ENCODE measurements at places on chromosomes 16 and 17.

DNA sequence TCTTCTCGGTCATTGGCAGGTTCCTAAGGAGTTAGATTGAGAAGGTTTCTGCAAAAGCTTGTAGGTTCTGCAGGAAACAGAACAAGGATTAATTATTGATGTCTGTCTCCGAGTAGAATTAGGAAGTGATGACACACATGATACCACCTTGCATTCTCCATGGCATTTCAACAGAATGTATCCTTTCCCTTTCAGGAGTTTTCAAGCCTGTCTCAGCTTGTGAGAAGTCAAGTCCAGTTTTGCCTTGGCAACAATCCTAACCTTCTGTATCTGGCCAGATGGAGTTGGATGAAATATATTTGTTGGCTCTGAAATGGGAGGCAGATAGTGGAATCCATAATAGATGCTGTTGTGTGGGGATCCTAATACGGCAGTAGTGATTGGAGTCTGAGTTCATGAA lies 235.5 kb downstream of the SHISA9 start:
- DNase-seq, result no peak

DNA sequence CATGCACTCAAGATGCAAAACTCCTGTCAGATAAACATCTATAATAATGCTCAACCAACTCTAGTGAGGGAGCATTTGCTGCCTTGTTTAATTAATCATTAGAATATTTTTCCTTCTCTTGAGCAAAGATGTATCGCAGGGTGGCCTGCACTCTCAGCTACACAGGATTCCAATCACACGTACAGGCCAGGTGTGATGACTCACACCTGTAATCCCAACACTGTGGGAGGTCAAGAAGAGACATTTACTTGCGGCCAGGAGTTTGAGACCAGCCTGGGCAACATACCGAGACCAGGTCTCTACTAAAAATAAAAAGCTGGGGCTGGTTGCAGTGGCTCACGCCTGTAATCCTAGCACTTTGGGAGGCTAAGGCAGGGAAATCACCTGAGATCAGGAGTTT lies 49.1 kb downstream of the ARHGAP17 start:
- no peak for DNase-seq

DNA sequence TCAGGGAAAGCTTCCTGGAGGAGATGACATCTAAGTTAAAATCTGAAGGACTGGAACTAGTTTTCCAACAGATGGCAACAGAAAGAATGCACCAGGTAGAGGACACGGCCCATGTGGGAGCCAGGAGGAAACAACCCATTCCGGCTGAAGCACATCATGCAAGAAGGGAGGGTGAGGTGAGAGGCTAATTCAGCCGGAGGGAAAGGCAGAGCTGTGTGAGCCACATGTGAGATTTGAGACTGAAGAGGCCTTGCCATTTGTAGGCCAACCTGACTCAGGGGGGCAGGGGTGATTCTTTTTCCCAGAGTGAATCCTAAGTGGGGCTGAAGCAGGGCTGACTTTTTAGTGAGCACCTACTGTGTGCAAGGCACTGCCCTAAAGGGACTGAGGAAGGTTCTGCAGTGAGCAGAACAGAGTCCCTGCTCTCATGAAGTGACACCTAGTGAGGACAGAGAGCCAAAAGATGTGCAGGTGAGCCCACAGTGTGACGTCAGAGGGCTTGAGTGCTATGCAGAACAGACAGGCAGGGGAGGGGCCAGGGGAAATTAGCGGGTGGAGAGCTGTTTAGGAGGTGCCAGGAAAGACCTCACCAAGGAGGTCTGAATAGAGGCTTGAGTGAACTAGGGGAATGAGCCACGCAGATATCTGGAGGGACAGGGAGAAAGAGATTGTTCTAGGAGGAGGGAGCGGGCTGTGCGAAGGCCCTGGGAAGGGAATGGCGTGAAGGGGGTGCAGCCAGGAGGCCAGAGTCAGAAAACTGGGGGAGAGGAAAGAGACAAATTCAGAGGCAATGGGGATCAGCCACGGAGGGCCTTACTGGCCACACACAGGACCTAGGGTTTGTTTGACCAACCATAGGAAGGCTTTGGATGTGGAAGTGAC lies 19.8 kb upstream of the IL21R start:
- no peak for DNase-seq

GRCh38 chr17:55710410-55710809 lies 12.3 kb downstream of the TMEM100 start:
- no peak for DNase-seq

GRCh38 chr17:15914400-15915170 lies 30.3 kb upstream of the ADORA2B start:
- DNase-seq, result no peak

DNA sequence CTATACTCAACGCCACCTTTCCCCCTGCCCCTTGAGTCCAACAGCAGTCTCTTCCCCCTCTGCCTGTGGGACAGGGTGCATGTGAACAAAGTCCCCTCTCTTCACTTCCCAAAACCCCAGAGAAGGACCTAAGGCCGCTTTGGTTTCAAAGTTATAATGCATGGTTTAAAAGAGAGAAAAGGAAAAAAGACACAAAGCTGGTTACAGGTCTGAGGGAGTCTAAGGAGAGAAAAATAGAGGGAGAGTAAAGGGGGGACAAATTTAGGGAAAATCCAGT lies 1.1 kb upstream of the GABARAP start:
- DNase-seq, result no peak

GRCh38 chr16:49811644-49812334 lies 44.1 kb downstream of the ZNF423 start:
- no peak for DNase-seq

- no peak for DNase-seq
Observed at GRCh38 chr17:51036084-51036483, 84.6 kb downstream of the SPAG9 start.

DNA sequence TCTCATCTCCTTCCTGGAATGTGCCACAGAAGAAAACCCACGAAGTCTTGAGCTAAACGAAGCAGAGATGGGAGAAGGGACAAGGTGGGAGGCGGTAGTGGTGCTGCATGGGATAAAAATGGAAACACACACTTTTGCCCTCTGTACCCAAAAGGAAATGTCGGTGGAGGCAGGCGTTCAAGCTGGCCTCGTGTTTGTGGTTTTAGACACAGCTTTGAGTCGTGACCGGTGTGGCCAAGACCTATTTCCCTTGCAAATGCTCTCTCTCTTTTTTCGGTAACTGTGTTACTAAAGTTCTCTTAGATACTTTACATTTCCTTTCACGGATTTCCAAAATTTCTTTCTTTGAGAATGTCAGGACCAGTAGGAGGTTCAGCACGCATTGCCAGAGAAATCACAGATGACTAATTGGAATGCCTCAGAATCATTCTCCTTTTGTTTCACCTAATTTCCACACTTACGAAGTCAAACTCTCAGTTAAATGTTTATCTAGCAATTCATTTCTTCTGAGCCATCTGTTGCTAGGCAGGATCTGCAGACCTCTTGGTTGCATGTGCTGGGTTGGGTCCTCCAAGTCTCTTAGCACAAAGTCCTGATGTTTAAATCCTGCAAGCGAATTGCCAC lies 412.3 kb downstream of the MAF start:
- no peak for DNase-seq

- DNase-seq, result no peak
Observed at GRCh38 chr16:19967963-19968362, 83.3 kb upstream of the GPRC5B start.

- no peak for DNase-seq
Observed at GRCh38 chr16:64352246-64352645, 769.6 kb downstream of the CDH11 start.

DNA sequence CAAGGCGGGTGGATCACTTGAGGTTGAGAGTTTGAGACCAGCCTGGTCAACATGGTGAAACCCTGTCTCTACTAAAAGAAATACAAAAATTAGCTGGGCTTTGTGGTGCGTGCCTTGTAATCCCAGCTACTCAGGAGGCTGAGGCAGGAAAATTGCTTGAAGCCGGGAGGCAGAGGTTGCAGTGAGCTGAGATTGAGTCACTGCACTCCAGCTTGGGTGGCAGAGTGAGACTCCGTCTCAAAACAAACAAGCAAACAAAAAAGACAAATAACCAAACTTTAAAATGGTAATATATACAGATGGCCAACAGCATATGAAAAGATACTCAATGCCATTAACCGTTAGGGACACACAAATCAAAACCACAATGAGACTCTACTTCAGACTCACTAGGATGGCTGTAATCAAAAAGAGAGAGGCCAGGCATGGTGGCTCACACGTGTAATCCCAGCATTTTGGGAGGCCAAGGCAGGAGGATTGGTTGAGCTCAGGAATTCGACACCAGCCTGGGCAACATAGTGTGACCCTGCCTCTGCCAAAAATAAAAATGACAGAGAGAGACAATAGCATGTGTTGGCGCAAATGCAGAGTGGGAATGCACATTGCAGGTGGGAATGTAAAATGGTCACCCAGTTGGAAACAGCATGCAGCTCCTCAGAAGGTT lies 21.3 kb downstream of the SULT1A2 start:
- DNase-seq, result no peak

DNA sequence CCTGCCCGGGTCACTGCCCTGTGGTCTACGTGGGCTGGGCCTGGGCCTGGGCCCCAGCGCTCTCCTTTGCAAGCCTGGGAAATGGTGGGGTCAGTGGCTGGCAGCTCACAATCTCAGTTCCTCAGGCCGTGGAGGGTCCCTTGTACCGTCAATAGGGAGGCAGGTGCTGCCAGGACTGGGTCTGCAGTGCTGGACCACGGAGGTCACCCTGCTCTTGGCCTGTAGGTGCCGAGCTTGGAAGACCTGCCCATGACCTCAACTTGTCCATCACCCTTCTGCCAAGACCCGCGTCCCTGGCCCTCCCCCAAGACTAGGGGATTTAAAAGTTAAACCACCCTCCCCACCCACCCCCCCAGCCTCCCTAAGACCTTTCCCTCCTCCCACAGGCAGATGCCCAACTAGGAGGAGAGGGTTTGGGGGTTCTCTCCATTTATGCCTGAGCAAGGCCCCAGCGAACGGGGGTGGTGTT lies 2.5 kb downstream of the TBX2 start:
- DNase-seq, result no peak

DNA sequence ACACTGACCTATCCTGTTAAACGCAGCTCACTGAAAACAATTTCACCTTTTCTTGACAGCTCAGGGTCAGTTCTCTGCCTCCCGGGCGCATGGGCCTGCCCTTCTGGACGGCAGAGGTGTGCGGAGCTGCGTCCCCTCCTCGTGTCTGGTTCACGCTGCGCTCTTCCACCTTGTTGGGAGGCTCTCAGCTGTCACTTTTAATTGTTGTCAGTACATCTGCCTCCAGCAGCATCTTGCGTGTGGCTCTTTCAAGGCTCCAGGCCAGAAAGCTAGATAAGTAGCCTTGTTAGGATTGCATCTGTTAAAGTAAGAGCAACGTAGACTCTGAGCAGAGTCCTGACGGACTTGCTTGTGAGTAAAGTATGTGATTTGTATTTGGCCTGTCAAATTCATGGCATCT lies 59.4 kb downstream of the MGAT5B start:
- no peak for DNase-seq

GRCh38 chr16:64153718-64154117 lies 968.1 kb downstream of the CDH11 start:
- DNase-seq, result no peak

DNA sequence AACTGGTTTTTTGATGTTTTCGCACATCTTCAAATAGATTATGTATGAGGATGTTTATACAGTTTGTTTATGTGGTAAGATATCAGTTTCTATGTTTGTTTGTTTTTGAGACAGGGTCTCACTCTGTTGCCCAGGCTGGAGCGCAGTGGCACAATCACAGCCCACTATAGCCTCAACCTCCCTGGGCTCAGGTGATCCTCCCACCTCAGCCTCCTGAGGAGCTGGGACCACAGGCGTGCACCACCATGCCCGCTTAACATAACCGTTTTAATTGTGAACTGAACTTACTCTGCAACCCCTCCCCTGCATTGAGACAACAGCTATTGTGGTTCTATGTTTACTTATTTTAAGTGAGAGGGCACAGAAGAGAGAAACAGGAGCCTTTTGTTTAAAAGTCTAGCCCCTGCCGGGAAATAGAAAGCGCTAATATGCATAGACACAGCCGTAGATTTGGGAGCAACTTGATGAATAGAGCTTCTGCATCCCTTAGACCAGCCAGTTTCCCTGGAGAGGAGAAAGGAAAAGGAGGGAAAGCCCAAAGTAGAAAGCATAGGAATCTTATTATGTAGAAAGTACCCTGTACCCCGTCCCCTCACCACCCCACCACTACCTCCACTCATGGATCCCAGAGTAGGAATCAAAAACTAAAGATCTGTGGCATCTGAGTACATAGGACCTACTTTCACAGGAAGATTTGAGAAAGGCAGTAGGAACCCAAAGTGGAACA lies 19.6 kb upstream of the APPBP2 start:
- DNase-seq, result no peak

GRCh38 chr16:68991075-68991474 lies 114.4 kb upstream of the HAS3 start:
- no peak for DNase-seq

- DNase-seq, result no peak
Observed at GRCh38 chr16:17557949-17558348, 87.2 kb upstream of the XYLT1 start.

DNA sequence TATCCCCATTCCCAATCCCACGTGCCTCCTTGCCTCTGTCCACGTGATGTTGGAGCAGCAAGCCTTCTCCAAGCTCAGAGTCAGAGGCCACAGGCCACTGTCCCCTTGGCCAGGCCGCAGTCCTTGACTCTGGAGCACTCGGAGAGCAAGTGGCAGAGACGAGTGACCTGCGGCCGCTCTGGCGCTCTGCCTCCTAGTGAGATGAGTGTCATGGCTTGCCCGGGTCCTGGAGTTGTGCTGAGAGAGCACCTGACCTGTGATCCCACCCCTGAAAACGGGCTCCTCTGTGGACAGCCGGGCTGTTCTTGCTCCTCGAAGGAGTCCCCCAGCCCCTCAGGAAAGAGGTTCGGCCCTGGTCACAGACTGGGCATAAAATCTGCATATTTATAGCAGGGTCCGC lies 10.0 kb upstream of the FASN start:
- no peak for DNase-seq

GRCh38 chr17:78557598-78558039 lies 19.6 kb downstream of the DNAH17 start:
- no peak for DNase-seq

DNA sequence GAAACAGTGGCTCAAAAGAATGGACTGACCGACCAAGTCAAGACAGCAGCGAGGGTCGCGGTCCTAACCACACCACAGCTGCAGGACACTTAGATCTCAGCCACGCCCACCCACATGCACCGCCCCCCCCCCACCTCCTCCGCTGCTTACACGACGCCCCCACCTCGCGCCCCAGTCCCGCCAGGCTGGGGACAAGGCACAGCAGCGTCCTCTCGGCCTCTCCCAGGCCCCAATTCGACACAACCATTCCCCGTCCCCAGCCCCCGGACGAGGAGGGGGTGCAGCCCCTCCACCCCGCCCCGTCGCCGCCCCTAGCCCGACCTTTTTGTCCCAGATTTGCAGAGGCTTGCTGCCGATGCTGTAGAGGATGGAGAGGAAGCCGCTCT lies 477 bp downstream of the CFAP20 start:
- DNase-seq, result peak; percentile 59

DNA sequence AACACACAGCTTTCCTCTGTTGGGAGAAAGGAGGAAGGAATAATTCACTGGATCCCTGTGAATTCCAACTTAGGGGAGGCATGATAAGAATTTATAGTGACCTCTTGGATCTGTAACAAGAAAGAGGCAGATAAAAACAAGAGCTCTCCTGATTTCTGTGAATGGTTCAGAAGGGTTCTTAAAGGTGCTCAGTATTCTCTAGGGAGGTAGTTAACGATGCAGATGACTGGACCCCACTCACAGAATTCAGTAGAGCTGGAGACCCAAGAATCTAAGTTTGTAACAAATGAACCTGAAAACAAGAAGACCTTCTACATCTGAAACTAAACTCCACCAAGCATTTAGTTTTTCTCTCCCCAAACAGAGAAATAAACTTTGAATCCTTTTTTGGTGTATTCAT lies 8.6 kb downstream of the ZNRF1 start:
- no peak for DNase-seq

Measured in K562 (cell line).